Ovary (tissue), 10 donors: ENCODE measurements at places on chromosomes 2 and 18.

- no peak for DNase-seq
Observed at GRCh38 chr2:54901224-54901986, 148.8 kb downstream of the RTN4 start.

GRCh38 chr18:28183418-28184078 is 6.6 kb upstream of the CDH2 start:
- no peak for DNase-seq

GRCh38 chr18:56083523-56084287 is 495.7 kb upstream of the TCF4 start:
- peak; percentile 25 for DNase-seq

DNA sequence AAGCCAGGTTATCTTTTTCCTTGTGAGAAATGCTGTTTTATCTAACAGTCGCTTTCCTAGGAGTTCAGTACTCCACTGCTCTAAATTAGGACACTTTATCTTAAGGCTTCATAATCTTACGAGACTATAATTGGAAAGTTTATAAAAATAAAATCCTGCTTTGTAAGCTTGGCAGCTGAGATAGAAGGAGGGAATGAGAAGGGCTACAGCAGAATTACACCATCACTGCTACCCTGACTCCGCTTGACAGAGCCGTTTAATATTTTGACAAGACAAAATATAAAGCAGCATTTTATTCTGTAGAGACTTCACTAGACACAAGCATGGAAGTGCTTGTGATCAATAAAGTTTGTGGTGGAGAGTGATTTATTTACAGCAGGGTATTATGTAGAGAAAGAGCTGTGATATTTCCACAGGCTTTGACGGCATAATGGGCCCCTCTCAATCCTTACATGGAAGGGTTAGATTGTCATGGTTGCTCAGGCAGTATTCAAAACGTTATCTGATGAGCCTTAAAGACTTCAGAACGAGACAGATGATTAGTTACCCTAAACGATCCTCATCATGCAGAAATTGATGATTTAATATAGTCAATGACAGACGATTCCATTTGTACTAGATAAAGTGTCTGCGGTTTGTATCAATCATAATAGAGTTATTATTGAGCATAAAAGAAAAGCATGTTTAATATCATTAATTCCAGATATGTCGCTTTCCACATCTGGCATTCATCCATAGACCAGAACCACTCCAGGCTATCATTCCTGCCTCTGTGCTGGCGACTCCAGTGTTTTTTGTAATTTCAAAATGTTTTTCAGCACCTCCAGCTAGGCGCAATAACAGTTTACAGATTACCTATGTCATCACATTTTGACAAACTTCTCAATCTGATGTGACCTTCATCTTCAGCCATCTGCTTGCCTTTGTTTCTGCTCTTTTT is 242.2 kb downstream of the FIGN start:
- no peak for DNase-seq

DNA sequence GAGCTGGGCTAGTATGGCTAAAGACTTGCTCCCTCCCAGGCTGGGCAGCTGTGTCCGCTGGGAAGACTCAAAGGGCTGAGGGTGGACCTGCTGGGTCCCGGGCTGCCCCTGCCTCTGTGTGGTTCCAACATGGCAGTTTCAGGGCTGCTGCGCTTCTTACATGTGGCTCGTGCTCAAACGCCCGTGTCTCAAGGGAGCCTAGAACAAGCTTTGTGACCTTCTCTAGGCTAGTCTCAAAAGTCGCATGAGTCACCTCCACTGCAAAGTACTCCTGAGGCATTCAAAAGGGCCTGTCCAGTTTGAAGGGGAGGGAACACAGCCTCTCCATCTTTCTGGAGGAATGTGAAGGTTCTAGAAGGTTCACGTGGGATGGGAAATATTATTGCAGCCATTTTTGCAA is 44.7 kb upstream of the RAB31 start:
- no peak for DNase-seq

DNA sequence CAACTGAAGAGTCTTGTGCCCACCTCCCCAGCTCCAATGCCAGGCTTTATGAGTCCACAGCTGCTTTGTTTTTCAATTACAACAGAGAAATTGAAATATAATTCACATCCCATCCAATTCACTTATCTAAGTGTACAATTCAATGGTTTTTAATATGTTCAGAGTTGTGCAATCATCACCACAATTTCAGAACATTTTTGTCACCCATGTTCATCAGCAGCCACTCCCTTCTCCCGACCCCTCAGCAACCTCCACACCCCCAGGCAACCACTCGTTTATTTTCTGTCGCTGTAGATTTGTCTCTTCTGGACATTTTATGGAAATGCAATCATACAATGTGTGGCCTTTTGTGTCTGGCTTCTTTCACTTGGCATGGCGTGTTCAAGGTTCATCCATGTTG is 23.3 kb downstream of the INHBB start:
- no peak for DNase-seq

- DNase-seq = no peak
Observed at GRCh38 chr2:161044921-161045320, 115.3 kb upstream of the TANK start.

- no peak for DNase-seq
Observed at GRCh38 chr2:5697562-5697961, 5.4 kb downstream of the SOX11 start.

- no peak for DNase-seq
Observed at GRCh38 chr2:98807221-98807620, 76.3 kb upstream of the MGAT4A start.

GRCh38 chr2:3323360-3324035 is 54.1 kb downstream of the EIPR1 start:
- DNase-seq = no peak

- DNase-seq = no peak
Observed at GRCh38 chr18:8538935-8539334, 70.3 kb upstream of the RAB12 start.

DNA sequence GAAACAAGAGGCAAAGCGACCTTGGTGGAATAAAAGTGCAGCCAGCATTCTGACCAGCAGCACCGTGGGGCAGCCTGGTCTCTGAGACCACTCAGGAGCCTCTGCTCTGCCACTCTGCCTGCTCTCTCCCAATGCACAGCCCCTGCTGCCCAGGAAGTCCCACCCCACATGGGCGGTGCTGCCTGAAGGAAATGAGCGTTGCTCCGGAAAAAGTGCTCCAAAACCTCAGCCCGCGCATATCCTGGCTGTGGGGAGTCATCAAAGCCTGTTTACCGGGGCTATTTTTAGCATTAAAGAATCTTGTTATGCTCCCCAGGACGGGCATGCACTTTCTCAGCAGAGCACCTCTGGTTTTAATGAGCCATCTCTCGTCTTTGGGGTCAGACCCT is 54.5 kb downstream of the EPAS1 start:
- no peak for DNase-seq

DNA sequence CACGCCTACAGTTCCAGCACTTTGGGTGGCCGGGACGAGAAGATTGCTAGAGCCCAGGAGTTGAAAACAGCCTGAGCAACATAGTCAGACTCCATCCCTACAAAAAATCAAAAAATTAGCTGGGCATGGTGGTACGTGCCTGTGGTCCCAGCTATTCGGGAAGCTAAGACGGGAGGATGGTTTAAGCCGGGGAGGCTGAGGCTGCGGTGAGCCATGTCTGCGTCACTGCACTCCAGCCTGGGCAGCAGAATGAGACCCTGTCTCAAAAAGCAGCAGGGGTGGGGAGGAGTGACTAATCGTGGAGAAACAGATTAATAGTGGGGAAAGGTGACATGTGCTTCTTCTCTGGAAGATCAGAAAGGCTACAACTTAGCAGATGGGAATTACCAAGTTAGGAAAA is 58.1 kb upstream of the GPC1 start:
- DNase-seq = no peak

DNA sequence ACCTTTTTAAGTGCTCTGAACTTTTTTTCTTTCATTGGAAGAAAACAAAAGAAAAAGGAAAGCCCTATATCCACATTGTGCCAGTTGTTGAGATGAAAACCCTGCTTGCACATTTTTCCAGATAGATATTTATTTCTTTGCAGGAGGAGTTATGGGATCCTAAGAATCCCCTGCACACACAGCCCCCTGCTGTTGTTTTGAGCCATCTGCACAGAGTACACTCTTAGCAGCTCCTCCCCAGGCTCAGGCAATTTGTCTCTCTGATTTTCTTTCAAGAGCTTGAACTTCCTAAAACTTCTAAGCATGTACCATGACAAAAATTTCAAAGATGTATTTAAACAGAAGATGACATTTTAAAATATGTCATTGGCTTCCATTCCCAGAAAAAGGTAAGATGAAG is 436.9 kb downstream of the METTL4 start:
- no peak for DNase-seq

DNA sequence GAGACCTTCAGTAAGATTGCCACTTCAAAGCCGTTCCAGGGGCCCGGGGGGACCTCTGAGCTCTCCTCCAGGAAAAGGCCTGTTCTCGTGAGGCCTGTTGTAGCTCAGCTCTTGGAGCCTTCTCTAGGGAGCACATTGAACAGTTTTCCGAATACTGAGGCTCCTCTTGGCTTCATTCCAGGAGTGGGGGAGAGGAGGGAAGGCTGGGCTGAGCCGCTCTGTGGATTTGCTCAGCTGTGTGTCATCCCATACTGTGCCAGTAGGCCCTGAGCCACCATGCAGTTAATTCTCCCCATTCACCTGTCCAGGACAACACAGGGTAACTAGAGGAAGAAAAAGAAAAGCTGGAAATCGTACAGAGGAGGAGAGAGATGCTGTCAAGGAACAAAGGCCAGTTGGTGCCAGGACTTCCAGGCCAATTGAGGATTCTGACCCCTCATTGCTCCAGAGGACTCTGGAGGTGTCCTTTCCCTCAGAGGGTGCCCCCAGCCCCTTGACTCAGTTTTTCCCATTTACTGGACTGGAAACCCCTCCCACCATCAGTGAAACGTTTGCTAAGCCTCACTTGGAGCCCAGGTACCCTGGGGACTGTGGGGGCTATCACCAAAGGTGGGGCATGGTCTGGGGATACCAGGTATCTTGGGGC is 41.4 kb downstream of the HS1BP3 start:
- DNase-seq = peak; percentile 69

- no peak for DNase-seq
Observed at GRCh38 chr2:43944915-43945314, 50.9 kb downstream of the LRPPRC start.

GRCh38 chr2:8794923-8795825 is 42.2 kb downstream of the KIDINS220 start:
- no peak for DNase-seq

DNA sequence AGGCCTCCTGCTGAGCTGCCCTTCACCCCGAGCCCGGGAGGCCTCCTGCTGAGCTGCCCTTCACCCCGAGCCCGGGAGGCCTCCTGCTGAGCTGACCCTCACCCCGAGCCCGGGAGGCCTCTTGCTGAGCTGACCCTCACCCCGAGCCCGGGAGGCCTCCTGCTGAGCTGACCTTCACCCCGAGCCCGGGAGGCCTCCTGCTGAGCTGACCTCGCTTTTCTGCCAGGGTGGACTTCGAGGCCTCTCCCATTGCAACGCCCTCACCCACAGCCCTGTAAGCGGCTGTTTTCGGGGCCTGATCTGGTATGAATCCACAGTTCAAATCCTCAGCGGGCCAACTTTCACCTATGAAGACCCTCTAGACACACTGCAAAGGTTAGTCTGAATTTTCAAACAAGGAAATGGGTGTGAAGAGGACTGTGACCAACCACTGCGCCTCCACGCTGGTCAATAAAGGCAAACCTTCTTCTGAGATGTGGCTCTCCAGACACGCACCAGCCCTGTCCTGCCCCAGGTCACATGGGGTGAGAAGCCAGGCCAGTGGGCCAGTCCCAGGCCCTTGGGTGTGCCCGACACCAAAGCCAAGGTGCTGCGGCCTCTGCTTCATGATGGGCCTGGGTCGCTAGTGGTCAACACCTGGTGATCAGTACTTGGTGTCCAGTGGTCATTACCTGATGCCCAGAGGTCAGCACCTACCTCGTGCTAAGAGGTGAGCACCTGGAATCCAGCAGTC is 225.1 kb upstream of the SALL3 start:
- DNase-seq = no peak

DNA sequence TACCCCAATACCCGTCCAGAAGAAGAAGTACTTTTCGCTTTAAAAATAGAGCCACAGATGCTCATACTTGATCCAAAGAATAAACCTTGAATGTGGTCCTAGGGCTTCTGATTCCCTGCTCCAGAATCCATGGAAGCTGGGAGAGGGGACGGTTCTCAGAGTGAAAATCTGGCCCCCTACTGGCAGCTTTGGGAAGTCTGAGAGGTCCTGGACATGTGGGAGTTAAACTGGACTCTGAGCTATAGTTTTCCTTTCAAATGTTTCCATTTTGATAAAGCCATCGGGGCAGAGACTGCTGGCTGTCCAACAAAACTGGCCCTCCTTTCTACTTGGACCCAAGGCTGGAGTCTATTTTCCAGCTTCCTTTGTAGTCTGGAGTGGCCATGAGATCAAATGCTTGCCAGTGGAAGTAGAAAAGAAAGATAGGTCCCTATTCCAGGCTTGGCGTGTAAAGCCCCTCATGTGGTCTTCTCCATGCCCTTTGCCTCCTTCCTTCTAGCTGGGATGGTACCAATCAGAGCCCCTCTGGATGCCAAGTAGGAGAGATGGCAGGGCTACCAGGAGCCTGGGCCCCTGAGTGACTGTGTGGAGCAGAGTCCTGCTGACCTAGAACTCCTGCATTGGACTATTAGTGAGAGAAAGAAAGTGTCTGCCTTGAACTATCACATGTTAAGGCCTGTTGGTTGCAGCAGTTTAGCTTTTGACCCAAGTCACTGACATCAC is 37.7 kb upstream of the TBC1D8 start:
- no peak for DNase-seq

- DNase-seq = no peak
Observed at GRCh38 chr2:129061069-129061768, 742.6 kb upstream of the HS6ST1 start.

DNA sequence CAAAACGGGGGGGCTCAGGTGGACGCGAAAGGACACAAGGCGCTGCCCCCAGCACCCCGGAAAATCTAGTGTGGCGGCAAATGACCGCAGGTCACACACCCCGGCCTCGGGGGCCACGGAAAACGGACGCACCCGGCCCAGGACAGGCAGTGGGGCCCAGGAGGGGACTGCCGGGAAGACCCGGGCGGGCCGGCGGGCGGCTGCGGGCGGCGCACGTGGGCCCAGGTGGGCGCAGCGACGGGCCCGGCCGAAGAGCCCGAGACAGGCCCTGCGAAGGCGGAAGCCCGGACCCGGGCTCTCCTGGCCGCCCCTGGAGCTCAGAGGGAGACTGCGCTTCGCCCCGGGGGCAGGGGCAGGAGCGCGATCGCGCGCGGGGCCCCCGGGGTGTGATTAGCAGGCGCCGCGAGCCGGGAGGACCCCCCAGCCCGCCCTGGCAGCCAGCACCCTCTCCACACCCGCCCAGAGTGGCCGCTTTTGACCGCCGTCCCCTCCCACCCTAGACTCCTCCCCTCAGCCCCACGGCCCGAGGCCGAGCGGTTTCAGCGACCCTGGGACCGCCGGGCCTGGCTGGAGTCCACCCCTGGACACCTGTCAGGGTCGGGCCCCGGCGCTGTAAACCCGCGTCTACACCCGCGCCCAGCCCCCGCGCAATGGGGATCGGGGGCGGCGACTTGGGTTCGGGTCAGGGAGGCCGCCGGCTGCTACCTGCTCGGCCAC is 773 bp downstream of the MBP start:
- DNase-seq = peak; percentile 68

GRCh38 chr2:203510256-203510940 is 24.7 kb downstream of the RAPH1 start:
- DNase-seq = no peak
